ENCODE measurements at places on chromosomes 1 and 21. TPM values are rescaled to one million over a fixed set of nuclear protein-coding genes. Genes with fewer than 3 reads are reported as not detected.

The LCE3D gene
- total RNA-seq: not detected

The ATP1A4 gene
- total RNA-seq: not detected

The TMEM82 gene
- not detected for total RNA-seq

The C1orf74 gene
- total RNA-seq: 3.2 TPM

The RHCE gene
- not detected for total RNA-seq

The CLCN6 gene
- 15.2 TPM for total RNA-seq

The OR2T33 gene
- total RNA-seq: not detected

The COL8A2 gene
- total RNA-seq: 0.12 TPM

The SLC1A7 gene
- not detected for total RNA-seq

DNA sequence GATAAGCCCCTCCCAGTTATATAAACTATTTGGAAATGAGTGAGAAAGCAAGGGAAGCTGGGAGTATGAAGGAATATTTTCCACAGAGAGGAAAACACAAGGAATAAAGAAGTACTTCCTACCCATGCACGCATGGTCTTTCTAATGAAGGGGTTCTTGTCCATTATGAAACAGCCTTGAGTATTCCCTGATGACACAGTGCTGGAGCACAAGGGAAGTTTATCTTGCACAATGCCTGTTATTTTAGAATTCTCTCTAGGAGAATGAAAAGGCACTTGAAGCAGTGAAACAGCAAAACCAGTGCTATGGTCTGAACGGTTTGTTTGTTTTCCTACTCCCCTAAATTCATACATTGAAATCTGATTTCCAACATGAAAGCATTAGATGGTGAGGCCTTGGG lies 38.6 kb upstream of the ADAMTS1 start:
- DNase-seq: no peak

- DNase-seq: no peak
Measured at GRCh38 chr1:156513185-156513584, 12.6 kb upstream of the MEF2D start.

DNA sequence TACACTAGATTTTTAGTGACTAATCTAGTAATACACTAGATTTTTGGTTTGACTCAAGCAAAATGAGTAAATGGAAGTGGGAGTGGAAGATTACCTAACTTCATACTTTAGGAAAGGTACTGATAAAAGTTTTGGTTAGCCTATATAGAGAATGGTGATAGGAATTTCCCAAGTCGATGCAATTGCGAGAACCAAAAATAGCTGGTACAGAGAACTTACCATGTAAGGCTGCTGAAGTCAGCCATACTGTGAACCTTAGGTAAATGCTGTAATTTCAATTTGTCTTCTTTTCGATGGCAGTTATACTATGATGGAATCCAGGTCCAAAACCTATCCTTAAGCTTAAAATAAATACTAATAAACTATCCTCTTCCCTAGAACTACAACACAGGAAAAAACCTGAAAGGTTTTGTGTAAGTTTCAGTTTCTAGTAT lies 4.6 kb downstream of the PNRC2 start:
- no peak for DNase-seq

DNA sequence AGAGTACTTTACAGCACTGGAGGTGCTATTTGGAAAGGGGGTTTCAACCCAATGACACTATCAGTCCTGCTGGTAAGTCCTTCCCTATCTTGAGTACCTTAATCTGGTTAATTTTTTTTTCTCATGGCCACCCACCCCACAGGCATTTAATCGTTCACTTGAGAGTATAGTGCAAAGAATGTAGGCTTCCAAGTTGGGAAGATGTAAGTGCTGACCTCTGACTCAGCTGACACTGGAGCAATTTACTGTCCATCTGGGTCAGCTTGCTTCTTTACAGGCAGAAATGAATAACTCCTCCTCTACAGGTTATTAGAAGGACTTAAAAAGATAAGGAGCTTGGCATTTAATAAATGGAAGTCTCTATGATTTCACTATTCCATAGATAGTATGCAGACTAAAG lies 89.6 kb downstream of the AK5 start:
- no peak for DNase-seq

GRCh38 chr1:215023155-215023832 lies 59.2 kb upstream of the KCNK2 start:
- DNase-seq: no peak

- DNase-seq: no peak
Measured at GRCh38 chr1:227844320-227845146, 29.1 kb downstream of the PRSS38 start.

- DNase-seq: peak; percentile 77
Measured at GRCh38 chr1:224245188-224245587, 62.1 kb downstream of the DEGS1 start.

- DNase-seq: no peak
Measured at GRCh38 chr1:228333739-228334115, 72.9 kb downstream of the TRIM11 start.

DNA sequence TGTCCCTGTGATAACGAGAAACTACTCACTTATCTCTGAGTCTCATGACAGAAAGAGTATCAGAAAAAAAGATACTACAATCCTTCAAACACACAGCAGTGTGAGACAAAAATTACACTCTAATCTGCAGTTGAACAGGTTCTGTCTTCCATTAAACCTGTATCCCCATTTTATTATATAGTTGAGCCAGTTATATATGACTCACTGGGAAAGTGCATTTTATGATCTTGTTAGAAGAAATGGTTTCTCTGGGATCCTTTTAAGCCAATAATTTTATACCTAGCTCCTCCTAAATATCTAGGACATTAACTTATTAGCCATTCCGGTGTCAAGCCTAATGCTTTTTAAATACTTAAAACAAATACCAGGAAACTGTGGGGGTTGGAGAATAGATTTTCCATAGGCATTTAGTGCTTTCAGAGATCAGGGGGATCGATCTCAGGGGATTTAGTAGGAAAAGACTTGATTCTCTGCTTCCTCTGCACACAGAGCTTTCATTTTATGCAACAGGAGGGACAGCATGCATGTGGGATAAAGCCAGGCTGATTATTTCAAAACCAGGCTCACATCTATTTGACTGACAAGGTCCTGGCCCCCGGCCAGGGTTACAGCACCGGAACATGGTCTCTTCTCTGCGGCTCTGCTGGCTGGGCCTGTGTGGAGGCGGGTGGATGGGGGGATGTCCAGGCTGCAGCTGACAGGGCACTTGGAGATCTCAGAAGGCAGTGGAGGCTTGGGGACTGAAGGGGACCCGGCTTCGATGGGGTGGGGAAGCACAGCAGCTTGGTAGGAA lies 310.6 kb downstream of the DISC1 start:
- no peak for DNase-seq

DNA sequence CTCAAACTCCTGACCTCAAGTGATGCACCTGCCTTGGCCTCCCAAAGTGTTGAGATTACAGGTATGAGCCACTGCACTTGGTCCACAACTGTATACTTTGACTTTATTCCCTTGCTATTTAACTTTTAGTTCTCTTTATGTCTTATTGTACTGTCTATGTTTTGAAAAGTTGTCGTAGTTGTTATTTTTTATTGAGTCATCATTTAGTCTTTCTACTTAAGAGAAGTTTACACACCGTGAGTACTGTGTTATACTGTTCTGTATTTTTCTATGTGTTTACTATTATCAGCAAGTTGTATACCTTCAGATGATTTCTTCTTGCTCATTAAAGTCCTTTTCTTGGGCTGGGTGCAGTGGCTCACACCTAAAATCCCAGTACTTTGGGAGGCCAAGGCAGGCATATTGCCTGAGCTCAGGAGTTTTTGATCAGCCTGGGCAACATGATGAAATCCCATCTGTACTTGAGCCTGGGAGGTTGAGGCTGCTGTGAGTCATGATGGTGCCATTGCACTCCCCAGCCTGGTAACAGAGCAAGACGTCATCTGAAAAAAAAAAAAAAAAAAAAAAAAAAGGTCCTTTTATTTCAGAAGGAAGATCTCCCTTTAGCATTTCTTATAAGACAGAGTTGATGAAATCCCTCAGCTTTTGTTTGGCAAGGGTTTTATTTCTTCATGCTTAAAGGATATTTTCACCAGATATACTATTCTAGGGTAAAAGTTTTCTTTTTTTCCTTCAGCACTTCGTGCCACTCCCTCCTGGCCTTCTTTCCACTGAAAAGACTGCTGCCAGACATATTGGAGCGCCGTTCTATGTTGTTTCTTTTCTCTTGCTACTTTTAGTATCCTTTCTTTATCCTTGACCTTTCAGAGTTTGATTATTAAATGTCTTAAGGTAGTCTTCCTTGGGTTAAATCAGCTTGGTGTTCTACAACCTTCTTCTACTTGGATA lies 47.6 kb downstream of the TNFSF18 start:
- DNase-seq: no peak

DNA sequence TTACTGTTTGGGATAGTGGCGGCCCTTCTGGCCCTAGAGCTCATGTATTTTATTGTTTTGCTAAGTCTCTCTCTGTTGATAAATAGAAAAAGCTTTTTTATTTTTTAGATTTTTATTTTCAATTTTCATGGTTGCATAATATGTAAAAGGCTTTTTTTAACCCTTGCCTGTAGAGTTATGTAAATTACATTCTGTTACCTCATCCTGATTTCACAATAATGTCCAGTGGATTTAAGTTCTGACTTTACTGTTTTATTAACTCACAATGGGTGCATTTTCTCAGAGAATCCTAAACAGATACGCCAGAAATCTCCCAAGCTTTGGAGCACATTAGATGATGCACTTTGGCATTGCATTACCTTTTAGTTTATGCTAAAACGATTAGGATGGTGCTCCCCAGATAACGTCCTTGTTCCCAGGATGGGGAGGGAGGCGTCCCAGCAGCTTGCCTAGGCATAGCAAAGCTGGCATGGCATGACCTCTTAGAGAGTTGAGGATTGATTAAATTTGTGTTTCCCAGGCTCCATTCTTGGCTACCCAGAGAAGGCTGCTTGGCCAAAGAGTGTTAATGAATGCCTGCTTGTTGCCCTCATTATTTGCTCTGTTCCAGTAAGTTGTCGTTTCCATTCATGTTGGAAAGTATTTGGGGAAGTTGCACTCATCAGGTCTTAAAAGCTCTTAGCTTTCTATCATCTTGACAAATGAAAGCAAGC lies 17.1 kb downstream of the UTP25 start:
- DNase-seq: no peak

DNA sequence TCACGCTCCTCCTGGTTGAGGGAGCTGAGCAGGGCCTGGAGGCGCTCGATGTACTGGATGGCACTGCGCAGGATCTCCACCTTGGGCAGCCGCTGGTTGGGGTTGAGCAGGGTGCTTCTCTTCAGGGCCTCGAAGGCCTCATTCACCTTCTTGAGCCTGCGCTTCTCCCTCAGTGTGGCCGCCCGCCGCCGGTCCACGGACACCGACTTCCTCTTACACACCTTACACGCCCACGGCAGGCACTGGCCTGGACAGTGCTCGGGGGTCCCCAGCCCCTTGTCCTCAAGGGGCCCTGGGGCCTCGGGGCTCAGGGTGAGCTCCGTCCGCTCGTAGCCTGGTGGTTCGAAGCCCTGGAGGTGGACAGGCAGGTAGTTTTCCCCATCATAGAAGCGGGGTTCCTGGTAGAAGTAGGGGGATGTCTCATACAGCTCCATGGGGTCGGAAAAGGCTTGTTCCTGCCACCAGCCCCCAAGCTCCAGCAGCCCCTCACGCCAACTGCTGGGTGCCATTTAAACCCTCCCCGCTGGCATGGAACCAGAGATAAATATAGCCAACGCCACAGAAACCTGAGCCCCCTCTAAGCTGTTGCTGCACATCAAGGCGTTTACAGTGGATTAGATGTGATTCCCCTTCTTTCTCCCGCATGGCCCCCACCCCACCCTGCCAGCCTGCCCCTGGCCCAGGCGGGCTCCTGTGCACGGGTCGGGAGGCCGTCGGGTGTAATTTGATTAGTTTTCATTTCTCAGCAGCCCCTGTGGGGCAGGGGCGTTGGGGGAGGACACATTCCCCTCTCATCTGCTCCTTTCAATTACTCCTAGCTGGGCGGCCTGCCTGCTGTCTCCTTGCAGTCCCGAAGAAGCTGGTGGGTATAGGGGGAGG lies at the start of gene MYOG:
MYOG (minus strand) TSS at position 485 of the 879 bp plus-strand sequence; CDS start at position 434, 51 bp downstream.
- no peak for DNase-seq

DNA sequence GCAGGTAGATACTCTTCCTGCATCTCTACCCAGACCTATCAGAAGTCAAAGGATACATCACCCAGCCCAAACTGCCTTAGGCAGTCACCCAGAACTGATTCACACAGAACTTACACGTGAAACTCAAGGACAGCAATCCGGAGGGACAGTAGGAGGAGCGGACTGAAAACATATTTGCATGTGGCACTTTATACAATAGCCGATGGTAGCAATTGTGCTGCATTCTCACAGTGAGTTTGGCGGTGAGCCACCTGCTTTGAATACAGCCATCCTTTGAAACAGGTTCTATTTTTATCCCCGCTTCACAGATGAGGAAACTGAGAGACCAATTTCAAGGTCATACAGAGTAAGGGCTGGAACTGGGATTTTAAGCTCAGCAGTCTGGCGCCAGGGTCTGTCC lies 69.5 kb downstream of the EDEM3 start:
- no peak for DNase-seq

DNA sequence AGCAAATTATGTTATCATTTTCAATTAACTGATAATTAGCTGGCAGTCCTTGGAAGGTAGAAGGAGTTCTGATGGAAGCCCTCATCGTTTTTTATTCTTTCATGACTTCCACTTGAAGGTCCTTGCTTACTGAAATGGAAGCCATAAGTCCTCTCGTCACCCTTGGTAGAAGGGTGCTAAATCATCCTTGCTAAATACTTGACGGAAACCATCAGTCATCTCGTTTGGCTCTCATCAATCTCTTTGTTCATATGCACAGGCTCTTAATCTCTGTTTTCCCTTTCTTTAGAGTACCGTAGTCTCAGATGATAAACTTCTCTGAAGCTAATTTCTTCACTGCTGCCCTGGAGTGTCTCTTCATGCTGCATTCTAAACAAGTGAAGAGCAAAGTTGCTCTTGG lies 34.5 kb downstream of the UCK2 start:
- no peak for DNase-seq
